IMR-90 (cell line): ENCODE measurements at places on chromosomes 7 and 10.
A peak's percentile ranks its signal among the peaks of the same experiment; 100 is the strongest.

GRCh38 chr10:129096065-129096984 is 370.7 kb upstream of the MGMT start:
- peak; percentile 80 for DNase-seq

DNA sequence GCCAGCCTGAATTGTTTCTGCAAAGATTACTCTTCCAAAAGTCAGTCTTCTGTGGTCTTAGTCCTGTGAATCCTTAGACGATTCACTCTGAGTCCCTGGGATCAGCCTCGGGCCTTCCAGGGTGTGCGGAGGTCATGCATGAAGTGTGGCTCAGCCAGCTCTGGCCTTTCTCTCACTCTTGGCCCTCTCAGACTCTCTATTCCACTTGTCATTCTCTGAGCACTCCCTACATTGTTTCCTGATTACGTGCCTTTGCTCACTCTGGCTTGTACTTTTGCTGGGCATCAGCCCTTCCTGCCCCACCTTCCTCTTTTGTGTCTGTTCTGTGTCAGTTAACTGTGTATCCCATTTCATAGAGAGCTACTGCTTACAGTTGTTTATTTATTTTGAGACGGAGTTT is 36.0 kb downstream of the CCNY start:
- no peak for DNase-seq

DNA sequence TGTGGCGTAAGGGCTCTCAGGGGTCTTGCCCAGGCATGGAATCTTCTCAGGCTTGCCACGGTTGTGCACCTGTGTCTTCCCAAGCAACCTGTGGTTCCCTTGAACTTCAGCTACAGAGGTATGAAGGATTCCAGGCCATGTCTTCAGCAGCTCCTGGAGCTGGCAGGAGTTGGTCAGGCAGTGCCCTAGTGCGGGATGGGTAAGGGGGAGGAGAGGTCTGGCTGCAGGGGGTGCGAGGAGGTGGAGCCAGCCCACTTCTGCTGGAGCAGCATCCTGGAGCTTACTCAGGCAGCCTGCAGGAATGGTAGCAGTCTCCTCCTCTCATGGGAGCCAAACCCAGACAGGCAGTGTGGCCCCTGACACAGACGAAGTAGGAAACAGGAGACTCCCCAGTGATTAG is 3.8 kb upstream of the TRIL start:
- no peak for DNase-seq

DNA sequence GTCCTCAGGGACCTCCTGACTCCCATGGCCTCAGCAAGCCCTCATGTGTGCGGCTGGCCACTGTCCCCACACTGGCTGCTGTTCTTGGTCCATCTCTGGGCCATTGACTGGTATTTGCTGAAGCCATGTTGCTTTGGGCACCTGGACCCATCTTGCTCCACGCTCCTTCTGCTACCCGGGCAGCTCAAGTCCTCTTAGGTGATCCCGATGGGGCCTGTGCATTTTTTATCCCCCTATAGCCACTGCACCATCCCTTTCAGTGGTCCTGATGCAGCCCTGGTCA is 16.7 kb downstream of the RAMP3 start:
- DNase-seq, result no peak

- DNase-seq, result no peak
Measured at GRCh38 chr7:37930226-37930948, 9.9 kb downstream of the EPDR1 start.

DNA sequence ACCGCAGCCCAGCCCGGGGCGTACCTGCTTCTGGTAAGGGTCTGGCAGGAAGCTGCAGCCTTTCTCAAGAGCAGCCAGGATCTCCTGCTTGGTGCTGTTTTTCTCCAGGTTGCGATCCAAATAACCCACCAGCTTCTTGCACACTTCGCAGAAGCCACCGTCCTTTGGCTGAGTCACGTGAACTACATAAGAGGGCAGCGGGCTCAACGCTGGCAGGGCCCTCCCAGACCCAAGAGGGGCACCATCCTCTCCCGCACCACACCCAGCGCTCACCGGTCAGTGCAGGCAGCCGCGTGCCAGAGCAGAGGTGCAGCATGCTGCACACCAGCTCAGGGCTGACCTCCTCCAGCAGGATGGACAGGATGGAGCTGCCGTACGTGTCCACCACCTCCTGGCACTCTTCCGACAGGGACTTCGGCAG is 31.6 kb downstream of the PSAP start:
- no peak for DNase-seq

DNA sequence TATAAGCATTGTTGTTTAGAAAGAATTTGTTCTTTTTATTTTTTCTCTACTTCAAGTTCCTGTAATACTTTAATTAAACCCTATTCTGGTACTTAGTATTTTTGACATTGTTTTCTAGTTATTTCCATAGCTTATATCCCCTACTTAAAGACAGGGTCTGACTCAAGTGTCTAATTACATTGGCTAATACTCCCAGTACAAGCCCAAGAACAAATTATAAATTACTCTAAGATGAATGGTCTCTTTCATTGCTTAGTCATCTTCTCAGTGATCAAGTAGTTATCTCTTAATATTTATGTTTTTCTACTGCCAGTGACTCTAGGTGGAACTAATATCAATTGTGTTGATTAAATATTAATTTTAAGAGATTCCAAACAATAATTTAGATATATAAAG is 21.6 kb downstream of the AHR start:
- peak; percentile 38 for DNase-seq

GRCh38 chr10:63103971-63104409 is 29.1 kb upstream of the NRBF2 start:
- no peak for DNase-seq

DNA sequence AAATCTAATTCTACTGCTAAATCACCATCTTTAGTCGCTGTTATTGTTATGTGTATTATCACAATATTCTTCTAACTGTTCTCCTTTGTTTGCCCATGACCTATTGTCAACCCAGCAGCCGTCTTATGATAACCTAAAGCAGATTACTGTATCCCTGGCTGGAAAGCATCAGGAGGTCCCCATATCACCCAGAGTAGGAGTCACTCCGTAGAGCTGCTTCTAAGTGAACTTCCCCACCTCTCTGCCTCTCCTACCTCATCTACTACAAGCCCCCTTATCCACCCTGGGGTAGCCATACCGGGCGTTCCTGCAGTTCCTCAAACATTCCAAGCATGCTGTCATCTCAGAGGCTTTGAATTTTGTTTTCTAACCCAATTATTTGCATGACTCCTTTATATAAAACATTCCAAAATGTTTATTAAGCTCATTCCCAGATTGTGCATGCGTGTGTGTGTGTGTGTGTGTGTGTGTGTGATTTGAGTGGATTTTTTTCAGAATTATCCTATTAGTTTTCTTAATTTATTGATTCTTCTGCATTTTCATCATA is 39.7 kb downstream of the POU6F2 start:
- no peak for DNase-seq

GRCh38 chr10:84214612-84215235 is 10.6 kb downstream of the LRIT2 start:
- no peak for DNase-seq

GRCh38 chr7:145978769-145979168 is 137.8 kb upstream of the CNTNAP2 start:
- no peak for DNase-seq

- DNase-seq, result no peak
Measured at GRCh38 chr7:52151559-52151958, 835.0 kb upstream of the COBL start.

GRCh38 chr7:154451480-154452457 is 399.6 kb downstream of the DPP6 start:
- DNase-seq, result no peak

- no peak for DNase-seq
Measured at GRCh38 chr7:157372300-157373232, 35.8 kb downstream of the DNAJB6 start.

- no peak for DNase-seq
Measured at GRCh38 chr7:96287559-96287958, 34.3 kb downstream of the SLC25A13 start.

DNA sequence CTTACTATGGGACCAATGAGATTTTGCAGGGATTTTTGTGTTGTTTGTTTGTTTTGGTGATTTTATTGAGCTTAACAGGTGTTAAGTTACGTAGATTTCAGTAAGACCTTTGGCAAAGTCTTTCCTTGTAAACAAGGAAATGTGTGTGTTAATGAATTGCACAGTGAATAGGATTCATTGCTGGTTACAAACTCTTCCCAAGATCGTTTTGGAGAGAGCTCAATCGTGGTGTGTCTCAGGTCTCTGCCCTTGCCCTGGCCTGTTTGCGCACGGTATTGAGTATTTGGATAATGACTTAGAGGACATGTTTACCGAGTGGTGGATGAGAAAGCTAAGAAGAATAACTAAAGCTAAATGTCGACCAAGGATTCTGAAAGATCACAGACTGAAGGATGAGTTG is 41.9 kb downstream of the PRPF18 start:
- DNase-seq, result no peak

- DNase-seq, result peak; percentile 90
Measured at GRCh38 chr7:142459551-142459963, 201.7 kb upstream of the PRSS58 start.

- no peak for DNase-seq
Measured at GRCh38 chr10:32327364-32327691, 19.6 kb downstream of the EPC1 start.

DNA sequence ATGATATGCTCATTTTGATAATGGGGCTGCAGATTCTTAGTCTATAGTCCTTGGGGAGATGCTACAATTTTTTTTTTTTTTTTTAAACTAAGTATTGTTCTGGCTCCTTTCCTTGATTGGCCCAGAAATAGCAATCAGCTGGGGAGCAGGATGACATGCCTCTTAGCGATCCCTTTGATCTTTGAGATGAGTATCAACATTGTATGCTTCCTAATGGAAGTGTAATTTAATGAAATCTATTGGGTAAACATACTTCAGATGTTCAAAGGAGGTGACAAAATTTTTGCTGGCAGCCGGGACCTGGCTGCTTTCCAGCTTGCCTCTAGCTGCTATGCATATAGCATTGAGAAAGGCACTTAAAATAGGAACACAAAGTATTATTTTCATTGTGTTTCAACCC is 43.5 kb downstream of the VTI1A start:
- peak; percentile 2 for DNase-seq

GRCh38 chr10:101902032-101902819 is 58.6 kb upstream of the KCNIP2 start:
- DNase-seq, result no peak

- peak; percentile 11 for DNase-seq
Measured at GRCh38 chr7:132084776-132085388, 491.4 kb downstream of the PLXNA4 start.

- no peak for DNase-seq
Measured at GRCh38 chr10:97307866-97308780, 10.9 kb upstream of the FRAT1 start.

DNA sequence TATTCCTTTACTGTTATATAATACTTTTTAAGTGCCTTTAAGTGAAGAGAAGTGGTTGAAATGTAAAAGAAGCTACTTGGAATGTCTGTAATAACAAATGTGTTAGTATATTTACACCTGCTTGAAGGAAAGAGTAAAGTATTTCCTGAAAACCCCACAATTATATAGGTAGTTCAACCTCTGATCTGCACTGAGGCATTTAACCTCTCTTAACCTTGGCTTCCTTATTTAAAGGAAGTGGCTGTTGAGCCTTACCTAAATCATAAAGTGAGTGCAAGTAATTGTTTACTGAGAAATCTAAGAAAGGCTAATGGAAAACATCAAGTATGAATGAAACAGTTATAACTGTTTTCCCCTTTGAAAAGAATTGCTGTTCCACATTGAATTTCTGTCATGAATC is 294.5 kb downstream of the ADK start:
- no peak for DNase-seq

GRCh38 chr10:72525689-72526088 is 100.2 kb downstream of the MICU1 start:
- DNase-seq, result no peak

DNA sequence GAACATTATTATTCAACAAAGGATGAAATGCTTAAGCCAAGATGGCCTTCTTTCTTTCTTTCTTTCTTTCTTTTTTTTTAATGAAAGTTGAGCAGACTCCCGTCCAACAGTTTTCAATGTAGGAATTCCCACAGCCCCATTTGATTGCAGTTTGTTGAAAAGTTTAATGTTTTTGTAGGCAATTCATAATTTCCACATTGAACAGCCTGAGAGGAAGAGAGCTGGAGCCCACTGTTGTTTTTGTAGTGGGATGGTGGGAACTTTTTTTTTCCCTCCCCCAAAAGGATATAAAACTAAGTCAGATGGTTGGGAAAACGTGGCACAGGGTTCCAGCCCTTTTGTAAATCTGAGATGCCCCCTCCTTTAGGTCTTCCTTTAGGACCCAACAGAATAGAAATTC is 86.6 kb downstream of the TCF7L2 start:
- no peak for DNase-seq

DNA sequence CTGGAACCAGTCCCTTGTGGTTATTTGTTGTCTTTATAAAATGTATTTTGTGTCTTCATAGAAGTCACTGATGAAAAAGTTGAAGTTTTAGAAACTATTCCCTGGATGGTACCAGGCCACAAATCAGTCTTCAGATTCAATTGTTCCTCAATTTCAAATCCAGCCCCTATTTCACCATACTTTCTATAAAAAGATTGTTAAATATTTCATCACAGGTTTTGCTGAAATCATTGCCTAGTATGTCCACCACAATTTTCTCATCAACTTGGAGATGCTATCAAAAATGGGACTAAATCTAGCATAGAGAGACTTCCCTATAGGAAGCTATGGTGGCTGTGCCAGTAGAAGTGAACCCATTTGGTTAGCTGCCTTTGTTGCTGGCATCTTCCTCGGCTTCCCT is 118.5 kb downstream of the RAB18 start:
- DNase-seq, result no peak

GRCh38 chr10:86293396-86293791 is 73.2 kb downstream of the GRID1 start:
- DNase-seq, result no peak

DNA sequence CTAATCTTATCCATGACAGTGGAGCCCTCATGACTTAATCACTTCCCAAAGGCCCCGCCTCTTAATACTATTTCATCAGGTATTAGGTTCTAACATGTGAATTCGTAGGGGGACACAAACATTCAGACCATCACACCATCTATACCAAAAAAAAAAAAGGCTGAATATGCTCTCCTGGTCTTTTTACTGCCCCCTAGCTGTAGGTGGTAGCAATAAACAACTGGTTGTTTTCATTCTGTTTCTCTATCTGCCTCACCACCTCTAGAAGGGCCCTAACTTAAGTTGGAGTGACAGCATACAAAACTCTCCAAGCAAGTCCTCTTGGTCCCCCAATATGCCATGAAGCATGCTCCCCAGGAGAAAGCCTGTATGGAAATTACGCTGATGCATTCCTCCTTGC is 94.1 kb downstream of the GRM8 start:
- no peak for DNase-seq

DNA sequence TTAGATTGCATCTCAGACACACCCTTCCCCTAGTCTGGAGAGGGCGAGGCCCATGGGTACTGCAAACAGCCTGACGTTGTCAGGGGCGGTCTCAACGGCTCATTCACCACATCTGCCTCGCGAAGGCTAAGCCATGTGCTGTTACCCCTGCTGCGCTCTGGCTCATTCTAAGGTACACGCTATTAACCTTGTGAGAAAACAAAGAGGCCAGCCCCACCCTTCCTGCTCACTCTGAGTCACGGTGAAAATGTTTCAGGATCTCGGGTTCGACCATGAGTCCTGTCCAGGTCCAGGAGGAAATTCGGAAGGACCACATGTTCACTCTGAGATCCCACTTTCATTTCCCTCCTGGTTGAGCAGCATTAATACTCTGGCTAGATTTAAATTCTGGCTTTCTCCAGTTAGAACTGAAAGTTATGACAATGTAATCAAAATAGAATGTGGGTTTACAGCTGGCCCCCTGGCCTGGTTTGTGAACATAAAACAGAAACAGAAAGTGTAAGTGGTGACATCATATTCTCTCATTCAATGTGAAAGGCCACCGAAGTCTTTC is 55.2 kb downstream of the EGFR start:
- peak; percentile 79 for DNase-seq

GRCh38 chr10:6108631-6109443 is 20.0 kb downstream of the RBM17 start:
- DNase-seq, result peak; percentile 61
